ENCODE measurements at places on chromosomes 1 and 21. TPM values are rescaled to one million over a fixed set of nuclear protein-coding genes. Genes with fewer than 3 reads are reported as not detected.

The TMEM52 gene
- total RNA-seq, result 0.65 TPM

The NUP133 gene
- 34.1 TPM for total RNA-seq

The DISP3 gene
- not detected for total RNA-seq

The ZSWIM5 gene
- total RNA-seq, result 0.49 TPM

The CCDC185 gene
- total RNA-seq, result not detected

The GJA9 gene
- total RNA-seq, result under 0.01 TPM

The INAVA gene
- total RNA-seq, result not detected

The LCE1C gene
- not detected for total RNA-seq

The FOXD3 gene
- total RNA-seq, result not detected

The OR2G2 gene
- total RNA-seq, result not detected

The MAN1C1 gene
- total RNA-seq, result 15.8 TPM

The SELENBP1 gene
- 51.8 TPM for total RNA-seq

The KIAA1614 gene
- total RNA-seq, result 15.4 TPM

The CD5L gene
- total RNA-seq, result not detected

The TNFSF4 gene
- 0.85 TPM for total RNA-seq

The RHD gene
- total RNA-seq, result not detected

The CREG1 gene
- 63.6 TPM for total RNA-seq

The RAP1GAP gene
- total RNA-seq, result 0.16 TPM

The RPTN gene
- not detected for total RNA-seq

The FCGR1A gene
- total RNA-seq, result not detected

The TNFRSF9 gene
- not detected for total RNA-seq

The TSPEAR gene
- not detected for total RNA-seq

The BTBD8 gene
- total RNA-seq, result 5.3 TPM
